Stimulated activated CD8-positive, alpha-beta memory T cell treated with anti-CD3 and anti-CD28 coated beads, Interleukin-4, amount 100 ng/mL, for 4 hours (primary cell): ENCODE measurements at places on chromosomes 5 and 9.

DNA sequence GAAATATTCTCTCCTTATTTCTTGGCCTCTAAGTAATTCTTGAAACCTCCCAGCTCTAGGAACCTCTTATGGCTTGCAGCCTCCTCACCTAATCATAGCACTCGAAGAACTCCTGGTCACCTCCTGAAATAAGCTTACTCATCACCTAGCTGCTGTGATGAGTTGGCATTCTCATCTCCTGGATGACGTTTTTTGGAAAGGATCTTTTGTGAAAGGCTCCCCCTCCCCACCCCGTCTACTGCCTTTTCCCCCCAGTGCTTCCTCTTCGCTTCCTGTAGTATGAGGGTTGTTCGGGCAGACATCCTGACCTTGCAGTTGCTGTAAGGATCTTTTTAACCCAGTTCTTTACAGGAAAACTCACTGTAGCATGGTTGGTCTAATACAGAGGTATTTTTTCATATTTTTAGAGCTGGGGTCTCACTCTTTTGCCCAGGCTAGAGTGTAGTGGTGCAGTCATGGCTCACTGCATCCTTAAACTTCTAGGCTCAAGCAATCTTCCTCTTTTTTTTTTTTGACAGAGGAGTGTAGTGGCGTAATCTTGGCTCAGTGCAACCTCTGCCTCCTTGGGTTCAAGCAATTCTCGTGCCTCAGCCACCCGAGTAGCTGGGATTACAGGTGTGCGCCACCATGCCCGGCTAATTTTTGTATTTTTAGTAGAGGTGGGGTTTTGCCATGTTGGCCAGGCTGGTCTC lies 41.8 kb downstream of the ARHGAP26 start:
- DNase-seq: no peak

DNA sequence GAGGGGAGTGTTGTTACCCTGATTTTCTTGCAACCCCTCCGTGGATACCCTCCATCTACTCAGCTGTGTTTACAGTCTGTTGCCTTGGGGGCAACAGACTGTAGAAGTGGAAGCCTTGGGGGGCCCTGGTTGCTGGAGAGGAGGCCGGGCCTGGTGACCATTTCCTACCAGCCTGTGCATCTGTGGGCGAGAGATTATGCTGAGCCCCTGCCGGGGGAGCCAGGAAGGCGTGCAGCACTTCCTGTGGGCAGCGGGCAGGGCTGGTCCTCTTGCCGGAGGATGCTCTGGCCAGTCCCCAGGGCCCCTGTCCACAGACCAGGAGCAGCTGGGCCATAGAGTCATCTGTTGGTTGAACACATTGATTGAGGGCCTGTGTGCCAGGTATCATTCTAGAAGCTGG lies 11.1 kb downstream of the ERGIC1 start:
- no peak for DNase-seq

GRCh38 chr9:108108280-108108851 lies 618.8 kb upstream of the KLF4 start:
- DNase-seq: no peak

GRCh38 chr5:157033071-157033583 lies 25.8 kb downstream of the HAVCR1 start:
- no peak for DNase-seq

- DNase-seq: no peak
These were observed 296.1 kb upstream of the MPDZ start for GRCh38 chr9:13575558-13575957.

GRCh38 chr9:34633851-34634550 lies 3.6 kb downstream of the SIGMAR1 start:
- peak; percentile 51 for DNase-seq

DNA sequence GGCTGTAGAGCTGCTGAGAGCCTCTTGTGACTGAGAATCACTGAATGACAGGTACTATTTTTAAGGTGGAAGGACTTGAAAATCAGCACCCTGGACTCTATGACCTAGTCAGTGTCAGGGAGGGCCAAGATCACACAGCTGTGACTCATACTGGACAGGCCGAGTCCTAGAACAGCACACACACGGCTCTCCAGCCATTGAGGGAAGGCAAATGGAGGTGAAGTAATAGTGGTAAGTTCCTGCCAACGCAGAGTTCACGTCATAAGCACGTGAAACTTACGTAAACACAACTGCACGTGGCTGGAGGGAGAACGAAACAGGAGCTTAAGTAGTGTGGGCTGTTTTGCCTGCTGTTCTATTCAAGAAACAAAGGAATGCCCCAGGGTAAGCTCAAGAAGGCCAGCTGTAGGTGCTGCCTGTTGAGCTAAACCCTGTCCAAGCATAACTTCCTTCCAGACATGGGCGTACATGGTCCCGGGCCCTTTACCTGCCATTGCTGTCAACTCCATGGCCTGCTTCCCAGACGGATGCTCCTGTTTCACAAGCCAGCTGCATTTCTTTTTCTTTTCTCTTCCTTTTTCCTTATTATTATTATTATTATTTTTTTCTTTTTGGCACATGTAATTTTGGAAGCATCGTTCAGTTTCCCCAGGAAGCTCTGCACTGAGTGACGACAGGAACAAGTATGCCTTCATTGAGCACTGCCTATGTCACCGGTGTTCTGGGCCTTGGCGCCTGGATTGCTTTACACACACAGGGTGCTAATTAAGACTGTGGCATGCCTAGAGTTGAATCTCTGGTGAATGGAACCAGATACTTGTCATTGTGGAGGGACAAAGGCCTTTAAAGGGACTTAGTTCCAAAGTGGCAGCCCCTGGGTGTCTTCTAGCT lies 10.2 kb upstream of the LCP2 start:
- no peak for DNase-seq

DNA sequence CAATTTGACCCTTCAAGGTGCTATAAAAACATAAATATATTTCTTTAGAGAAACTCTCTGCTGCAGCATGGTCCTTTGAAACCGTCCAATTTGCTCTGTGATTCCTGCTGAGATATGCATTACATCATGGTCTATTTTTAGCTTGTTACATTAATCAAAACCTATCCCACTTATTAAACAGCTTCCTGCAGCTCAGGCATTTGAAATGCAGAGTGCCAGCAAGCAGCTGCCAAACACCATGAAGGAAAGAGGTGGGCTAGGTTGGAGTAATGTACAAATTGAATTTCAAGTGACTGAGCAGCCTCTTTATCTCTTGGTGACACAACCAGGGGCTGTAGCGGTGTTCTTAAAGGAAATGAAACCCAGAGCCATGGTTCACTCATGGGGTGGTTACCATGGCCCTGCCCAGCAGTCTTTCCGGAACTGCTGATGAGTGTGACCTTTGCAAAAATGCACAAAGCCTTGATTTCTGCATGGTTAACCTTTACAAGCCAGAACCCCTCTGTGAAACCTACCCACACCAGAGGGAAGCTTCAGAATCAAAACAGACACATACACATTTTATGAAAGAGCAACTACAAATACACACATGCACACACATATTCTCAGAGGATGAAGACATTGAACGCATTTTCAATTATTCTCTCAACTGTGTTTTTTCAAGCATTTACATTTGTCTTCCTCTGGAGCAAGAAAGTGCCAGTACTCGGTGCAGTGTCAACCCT lies 155.8 kb upstream of the ZNF608 start:
- no peak for DNase-seq

DNA sequence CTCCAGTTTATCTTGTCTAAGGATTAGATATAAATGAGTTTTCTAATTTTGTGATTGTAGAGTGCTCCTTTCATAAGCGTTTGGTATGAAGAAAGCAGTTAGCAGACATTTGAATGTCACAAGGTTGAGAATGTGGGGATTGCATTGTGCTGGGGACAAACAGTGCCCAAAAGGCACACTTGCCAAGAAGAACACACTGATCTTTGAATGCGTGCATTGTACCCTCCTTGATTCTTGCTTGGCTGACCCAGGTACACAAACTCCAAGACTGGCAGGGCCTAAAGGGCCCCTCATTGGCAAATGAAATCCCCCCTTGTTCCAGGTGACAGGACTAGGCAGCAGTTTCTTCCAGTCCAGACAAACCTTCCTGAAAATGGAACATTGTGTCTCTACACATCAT lies 96.9 kb upstream of the LIFR start:
- DNase-seq: no peak

- no peak for DNase-seq
These were observed at the start of gene RXFP3 for GRCh38 chr5:33936381-33937016. TSS of gene RXFP3 (plus strand) at chr5:33936386. CDS start at chr5:33936741, 355 bp downstream.

GRCh38 chr5:124453221-124454051 lies 293.0 kb downstream of the ZNF608 start:
- no peak for DNase-seq

GRCh38 chr5:121949885-121950284 lies 11.9 kb upstream of the SRFBP1 start:
- no peak for DNase-seq

GRCh38 chr9:127855522-127855921 lies 1.1 kb upstream of the ENG start:
- DNase-seq: no peak

DNA sequence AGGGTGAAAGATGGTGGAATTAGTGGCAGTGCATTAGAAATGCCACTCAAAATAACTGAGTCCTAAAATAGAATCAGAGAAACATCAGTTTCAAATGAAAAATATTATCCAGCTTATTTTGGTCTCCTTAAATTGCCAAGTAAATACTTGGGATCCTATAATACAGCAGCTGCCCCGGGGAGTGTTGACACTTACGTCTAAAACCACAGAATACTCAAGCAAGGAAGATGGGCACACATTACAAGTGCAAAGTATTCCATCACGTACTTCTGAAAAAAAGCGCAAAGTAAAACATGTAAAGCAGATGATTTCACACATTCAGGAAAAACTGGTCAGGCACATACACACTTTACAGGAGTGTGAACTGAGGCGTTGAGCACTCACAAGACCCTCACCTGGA lies 2.4 kb upstream of the ARHGEF37 start:
- no peak for DNase-seq

DNA sequence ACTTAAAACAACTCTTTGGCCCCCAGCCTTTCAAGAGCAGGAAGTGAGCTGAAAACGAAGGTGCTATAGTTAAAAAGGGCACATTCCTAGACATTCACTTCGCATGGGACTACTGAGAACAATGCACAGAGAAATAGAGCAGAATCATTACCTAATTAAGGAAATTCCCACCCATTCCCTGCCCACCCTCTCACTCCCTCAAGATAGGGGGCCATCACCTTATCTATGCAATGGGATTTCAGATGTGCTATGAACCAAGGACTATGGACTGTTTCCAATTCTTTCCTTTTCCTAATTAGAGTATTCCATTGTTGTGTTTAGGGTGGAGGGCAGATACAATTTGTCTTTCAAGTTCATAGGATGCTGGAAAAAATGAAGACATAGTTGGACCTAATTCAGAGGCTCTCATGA lies 476.8 kb downstream of the CETN3 start:
- no peak for DNase-seq

DNA sequence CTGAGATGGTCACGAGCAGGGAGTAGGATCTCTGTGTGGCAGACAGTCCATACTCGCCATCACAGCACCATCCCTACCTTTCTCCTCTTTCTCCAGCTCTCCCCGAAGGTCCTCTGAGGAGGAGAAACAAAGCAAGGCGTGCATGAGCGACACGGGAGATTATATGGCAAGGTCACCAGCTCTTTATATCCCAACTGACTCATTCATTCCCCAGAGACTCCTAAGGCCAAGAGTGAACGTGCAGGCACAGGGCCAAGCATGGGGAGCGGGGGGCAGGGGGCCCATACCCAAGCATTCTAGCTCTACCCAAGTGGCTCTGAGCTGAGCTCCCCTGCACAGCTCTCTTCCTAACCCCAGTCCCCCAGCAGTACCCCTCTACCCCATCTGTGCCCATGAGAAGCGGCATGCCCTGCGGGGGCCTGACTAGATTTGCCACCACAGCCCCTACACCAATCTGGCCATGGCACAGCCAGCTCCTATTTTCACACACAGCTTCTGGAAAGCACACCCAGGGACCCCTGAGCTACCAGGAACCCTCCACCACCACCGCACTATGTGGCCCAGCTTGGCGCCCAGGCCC lies 6.8 kb downstream of the TRIM7 start:
- no peak for DNase-seq

GRCh38 chr5:72110394-72111013 lies 3.2 kb downstream of the MAP1B start:
- no peak for DNase-seq

- DNase-seq: no peak
These were observed 14.5 kb downstream of the PTCH1 start for GRCh38 chr9:95502248-95502647.

DNA sequence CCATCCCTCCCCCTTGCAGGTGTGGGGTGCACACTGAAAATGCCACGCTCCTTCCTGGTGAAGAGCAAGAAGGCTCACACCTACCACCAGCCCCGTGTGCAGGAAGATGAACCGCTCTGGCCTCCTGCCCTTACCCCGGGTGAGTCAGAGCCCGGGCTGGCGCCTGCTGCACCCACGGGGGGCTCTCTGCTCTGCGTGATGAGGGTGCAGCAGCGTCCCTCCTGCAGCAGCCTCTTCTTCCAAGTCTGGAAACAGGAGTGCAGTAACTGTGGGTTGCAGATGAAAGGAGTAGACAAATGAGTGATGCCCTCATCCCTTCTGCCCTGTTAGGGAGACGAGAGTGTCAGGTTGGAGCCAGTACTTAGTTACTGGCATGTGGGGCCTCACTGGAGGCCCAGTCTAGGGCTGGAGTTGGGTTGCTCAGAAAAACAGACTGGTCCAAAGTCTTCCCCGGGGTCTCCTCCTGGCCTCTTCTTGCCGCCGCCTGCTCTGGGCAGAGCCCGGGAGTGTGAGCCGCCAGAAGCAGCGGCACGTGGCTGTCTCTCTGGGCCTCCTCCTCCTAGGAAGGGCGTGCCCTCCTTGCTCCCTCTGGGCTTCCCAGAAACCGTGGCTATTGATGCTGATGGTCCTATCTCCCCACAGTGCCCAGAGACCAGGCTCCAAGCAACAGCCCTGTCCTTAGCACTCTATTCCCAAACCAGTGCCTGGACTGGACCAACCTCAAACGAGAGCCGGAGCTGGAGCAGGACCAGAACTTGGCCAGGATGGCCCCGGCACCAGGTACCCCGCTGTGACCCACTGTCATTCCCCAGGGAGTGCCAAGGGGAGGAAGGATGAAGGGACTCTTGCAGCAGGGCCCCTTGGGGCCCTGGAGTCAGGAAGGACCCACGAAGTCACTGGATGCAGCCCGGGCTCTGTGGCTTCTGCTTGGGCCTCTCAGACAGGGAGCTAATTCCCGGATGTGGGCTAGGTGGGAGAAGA lies 8.4 kb downstream of the GFI1B start:
- DNase-seq: no peak

DNA sequence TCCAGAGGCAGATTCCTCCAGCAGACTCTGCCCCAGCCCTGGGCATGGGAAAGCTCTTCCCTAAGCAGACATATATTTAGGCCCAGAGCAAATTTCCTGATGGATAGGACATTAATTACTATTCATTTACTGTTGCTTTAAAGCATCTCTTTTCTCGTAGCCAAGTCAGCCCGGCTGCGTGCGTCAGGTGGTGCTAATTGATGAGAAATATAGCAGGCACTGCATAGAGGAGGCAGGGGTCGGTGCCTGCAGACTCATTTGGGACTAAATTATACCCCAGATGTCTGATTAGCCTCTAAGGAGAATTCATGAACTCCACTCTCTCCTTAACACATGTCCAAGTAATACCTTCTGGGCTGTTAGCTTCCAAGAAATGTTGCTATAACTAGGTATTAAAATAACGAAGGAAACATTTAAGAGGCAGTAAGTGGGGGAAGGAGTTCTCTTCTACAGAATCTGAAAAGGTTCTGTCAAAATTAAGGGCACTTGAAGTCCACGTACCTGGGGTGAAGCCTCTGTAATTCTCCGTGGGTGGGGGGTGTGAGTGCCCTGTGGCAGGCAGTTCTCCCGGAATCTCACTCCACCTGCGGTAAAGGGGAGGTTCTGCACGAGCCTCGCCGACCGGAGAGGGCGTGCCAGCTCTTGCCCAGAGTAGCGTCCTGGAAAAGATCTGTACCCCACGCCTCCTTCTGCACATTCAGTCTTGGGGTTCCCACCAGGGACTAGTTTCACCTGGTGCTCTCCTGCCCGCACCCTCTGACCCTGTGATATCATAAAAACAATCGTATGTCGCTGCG lies 115.9 kb upstream of the FCN2 start:
- no peak for DNase-seq
